Thoracic aorta (tissue), 2 donors: ENCODE measurements at places on chromosomes 16 and 17. TPM values are rescaled to one million over a fixed set of nuclear protein-coding genes. Genes with fewer than 3 reads are reported as not detected.

CCL23 gene
- not detected for total RNA-seq

SLFN14 gene
- total RNA-seq = not detected

AANAT gene
- not detected for total RNA-seq

HCRT gene
- total RNA-seq = not detected

AKAP10 gene
- total RNA-seq = 48.5 TPM

CACNG1 gene
- total RNA-seq = not detected

SRCIN1 gene
- not detected for total RNA-seq

PRSS22 gene
- total RNA-seq = not detected

ADAD2 gene
- total RNA-seq = not detected

TBC1D28 gene
- not detected for total RNA-seq

WNT3 gene
- 0.27 TPM for total RNA-seq
